Suppressor macrophage (primary cell): ENCODE measurements at places on chromosomes 11 and 22.
A peak's percentile ranks its signal among the peaks of the same experiment; 100 is the strongest.

GRCh38 chr22:36840106-36840505 is 20.7 kb upstream of the NCF4 start:
- DNase-seq: no peak

GRCh38 chr11:61874377-61874809 is 17.0 kb downstream of the FADS3 start:
- no peak for DNase-seq

DNA sequence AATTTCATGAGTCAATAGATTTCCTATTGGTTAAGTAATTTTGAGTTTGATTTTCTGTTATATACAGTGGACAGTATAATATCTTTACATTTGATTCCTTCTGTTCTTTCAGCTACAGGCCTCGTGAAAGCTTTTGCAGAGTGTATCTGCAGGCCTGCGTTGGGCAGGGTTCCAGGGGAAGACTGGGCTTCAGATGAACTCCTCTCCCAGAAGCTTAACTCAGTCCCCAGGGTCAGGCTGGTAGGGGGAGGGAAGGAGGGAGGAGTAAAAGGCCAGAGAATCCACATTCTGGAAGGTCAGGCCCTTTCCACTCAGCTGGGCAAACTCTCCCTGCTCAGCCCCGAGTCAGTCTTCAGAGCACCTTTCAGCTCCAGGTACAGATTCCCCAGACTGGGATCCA is 100.4 kb upstream of the NECTIN1 start:
- no peak for DNase-seq

GRCh38 chr11:304915-305843 is 2.4 kb upstream of the IFITM2 start:
- DNase-seq: peak; percentile 66

GRCh38 chr11:97756571-97757335 is 1264.0 kb upstream of the CNTN5 start:
- no peak for DNase-seq

DNA sequence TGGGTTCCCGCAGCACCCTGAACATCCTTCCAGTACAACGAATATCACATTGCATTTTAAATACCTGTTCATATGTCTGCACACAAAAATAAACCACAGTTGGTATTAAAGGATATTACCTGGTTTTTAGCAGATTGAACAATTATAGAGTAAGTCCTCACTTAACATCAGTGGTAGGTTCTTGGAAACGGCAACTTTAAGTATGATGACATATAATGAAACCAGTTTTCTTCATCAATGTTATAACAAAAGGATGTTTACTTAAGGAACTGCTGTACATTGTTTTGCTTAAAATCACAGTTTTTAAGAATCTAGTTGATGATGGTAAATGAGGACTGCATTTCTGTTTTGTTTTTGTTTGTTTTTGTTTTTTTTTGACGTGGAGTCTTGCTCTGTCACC is 28.0 kb downstream of the TRIM66 start:
- no peak for DNase-seq

GRCh38 chr11:7307836-7308235 is 56.1 kb downstream of the SYT9 start:
- DNase-seq: no peak

- no peak for DNase-seq
Measured at GRCh38 chr11:18261721-18262120, 4.3 kb upstream of the SAA1 start.

DNA sequence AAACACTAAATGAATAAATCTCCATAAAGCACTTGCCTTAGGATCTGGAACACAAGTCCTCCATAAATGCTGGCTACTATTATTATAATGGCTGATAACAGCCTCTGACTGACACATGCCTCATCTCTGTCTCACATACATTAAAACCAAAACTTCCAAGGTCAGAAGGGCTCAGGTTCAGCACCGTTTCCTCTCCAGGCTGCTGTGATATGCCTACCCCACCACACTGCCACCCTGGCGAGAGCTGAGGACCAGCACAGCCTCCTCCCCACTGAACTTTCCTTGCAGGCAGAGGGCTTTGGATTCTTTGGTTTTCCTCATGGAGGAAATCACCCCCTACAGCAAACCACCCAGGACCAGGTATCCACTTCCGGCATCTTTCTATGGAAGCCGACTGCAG is 112.8 kb downstream of the ABTB2 start:
- no peak for DNase-seq

DNA sequence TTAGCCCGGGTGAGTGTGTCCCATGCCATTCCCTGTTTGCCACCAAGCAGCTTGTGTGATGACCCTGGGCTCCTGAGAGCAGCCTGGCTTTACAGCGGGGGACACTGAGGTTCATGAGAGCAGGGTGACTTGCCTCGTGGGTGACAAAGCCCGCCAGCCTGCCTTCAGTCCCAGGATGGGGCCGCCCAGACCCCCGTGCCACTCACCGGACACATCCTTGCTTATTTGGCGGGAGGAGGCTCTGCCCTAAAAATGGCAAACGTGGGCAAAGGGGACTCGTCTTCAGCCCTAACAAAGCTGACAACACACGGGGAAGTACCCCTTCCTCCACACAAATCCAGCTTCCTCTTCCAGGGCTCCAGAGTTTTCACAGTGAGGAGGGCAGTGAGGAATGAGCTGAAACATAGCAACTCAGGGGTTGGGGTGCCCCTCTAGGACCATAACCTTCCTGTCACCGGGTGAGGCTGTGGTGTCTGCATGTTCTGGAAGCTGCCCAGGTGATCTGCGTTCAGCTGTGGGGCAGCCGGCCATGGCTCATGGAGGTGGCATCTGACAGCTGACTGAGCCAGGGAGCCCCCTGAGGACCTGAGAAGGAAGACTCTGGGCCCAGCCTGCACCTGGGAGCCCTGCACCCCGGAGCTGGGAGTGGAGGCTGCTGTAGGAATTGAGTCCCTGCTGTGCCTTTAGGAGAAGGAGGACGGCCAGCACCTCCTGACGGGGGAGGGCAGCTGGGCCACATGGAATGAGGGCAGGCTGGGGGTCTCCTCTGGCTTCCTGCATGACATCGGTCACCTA is 16.7 kb downstream of the RIBC2 start:
- peak; percentile 66 for DNase-seq

GRCh38 chr11:122363296-122363695 is 247.3 kb upstream of the BLID start:
- peak; percentile 21 for DNase-seq

DNA sequence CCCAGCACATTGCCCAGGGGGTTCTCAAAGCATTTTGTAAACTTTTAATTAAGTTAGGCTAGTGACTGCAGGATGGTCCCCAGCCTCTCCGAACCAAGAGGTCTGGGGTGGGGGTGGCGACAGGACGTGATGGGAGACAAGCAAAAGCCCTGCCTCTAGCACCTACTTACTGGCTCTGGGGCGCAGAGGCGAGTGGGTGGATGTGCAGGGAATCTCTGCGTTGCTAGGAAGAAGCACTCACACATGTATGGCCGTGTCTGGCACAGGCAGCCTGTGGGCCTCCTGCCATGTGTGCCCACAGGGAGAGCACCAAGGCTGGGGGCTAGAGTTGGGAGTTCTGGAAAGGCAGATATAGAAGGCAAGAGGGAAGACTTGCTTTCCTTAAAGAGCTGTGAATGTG is 6.3 kb downstream of the OPCML start:
- DNase-seq: no peak

DNA sequence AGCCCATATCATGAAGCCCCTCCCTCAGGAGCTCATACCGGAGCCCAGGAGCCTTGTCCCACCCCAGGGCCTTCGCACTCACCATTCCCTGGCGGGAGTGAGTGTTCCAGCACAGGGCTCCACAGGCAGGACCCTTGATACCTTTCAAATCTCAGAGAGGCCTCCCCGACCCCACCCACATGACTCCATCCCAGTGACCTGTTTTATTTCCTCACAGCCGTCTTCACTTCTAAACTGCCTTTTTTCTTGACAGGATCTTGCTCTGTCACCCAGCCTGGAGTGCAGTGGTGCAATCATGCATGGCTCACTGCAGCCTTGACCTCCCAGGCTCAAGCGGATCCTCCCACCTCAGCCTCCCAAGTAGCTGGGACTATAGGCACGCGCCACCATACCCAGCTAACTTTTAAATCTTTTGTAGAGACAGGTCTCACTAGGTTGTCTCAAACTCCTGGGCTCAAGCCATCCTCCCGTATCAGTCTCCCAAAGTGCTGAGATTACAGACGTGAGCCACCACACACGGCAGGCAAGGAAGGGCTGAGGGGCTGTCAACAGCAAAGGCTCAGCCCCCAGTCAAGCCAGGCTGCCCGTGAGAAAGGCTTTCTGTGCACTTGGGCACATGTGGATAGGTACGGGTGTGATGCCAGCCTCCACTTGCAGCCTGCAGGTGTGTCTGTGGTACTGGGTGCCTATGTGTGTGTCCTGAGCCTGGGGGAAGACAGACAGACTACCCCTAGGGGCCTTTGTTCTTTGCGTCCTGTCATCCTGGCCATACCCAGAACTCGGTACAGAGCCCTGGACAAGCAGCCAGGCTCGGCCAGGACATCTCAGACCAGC is 9.3 kb downstream of the RPL3 start:
- peak; percentile 54 for DNase-seq

GRCh38 chr22:45270095-45271020 is 14.4 kb upstream of the UPK3A start:
- DNase-seq: peak; percentile 79

DNA sequence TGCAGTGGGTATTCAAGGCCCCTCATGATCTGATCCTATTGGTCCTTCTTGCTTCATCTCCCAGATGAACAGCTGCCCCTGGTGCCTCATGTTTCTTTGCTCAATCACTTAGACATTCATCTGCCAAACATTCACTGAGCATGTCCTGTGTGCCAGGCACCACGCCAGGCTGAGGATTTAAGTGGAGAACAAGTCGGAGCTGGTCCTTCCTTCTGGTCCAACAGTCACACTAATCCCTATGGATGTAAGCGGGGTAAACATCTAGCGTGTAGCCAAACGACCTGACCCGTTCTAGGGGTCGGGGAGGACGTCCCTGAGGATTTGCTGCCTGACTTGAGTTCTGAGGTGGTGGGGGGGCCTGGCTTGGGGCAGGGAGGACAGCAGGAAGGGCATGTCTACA is 21.9 kb downstream of the ZMAT5 start:
- DNase-seq: no peak

DNA sequence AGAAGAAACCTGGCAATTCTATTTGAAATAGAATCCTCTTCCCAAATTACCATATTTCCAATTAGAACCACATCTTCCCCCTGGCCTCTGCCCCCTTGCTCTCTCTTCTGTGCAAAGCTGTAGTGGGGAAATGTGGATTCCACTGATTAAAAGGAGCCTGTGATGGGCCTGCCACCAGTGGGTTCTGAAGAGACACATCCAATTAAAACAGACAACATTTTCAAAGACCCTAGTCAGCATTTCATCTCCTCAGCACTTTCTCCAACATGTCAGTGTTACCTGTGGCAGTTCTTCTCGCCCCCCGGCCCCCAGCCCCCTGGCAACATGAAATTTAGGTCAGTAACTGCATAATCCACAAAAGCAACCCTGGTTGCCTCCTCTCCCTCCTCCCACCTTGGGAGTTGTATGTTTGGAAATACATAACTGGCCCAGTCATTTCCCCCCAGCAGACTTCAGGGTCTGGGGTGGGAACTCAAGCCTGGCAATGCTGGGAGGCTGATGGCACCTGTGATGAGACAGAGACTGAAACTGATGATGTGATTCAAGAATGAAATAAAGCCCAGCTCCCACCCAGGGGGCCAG is 99.9 kb upstream of the AMOTL1 start:
- DNase-seq: no peak

GRCh38 chr22:49999063-49999945 is 13.3 kb downstream of the IL17REL start:
- peak; percentile 62 for DNase-seq

- no peak for DNase-seq
Measured at GRCh38 chr11:112759418-112759817, 201.8 kb upstream of the NCAM1 start.

DNA sequence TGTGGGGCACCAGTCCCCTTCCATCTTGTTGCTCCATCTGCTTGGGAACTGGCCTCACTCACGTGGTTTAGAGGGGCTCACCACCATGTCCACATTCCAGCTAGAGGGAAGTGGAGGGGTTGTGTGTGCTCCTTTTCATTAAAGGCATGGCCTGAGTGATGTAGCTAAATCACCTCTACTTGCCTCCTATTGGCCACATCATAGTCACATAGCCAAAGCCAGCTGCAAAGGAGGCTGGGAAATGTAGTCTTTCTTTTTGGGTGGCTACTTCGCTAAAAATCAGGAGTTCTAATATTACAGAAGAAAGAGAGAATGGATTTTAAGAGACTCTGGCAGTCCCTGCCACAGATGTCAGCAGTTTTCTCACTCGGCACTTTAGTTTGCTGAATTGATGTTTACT is 63.0 kb upstream of the ALX4 start:
- no peak for DNase-seq

GRCh38 chr11:44711787-44712608 is 14.8 kb upstream of the TSPAN18 start:
- no peak for DNase-seq
